ENCODE measurements at places on chromosomes 6 and 20.
A peak's percentile ranks its signal among the peaks of the same experiment; 100 is the strongest.

DNA sequence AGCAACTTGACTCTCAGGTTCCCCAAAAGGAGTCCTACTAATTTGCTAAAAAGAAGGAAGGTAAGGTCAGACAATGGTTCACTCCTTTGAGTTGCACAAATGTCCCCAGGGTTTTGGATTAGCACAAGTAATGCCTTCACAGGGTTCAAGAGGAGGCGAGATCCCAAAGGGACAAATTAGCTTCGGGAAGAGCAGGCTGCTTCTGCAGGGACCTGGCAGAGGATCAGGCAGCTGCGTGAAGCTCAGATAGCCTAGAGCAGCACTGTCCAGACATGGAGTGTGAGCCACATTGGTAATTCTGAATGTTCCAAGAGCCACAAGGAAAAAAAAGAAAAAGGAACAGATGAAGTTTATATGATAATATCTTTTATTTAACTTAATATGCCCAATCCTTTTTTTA lies 115.4 kb downstream of the CFAP61 start:
- DNase-seq: no peak

DNA sequence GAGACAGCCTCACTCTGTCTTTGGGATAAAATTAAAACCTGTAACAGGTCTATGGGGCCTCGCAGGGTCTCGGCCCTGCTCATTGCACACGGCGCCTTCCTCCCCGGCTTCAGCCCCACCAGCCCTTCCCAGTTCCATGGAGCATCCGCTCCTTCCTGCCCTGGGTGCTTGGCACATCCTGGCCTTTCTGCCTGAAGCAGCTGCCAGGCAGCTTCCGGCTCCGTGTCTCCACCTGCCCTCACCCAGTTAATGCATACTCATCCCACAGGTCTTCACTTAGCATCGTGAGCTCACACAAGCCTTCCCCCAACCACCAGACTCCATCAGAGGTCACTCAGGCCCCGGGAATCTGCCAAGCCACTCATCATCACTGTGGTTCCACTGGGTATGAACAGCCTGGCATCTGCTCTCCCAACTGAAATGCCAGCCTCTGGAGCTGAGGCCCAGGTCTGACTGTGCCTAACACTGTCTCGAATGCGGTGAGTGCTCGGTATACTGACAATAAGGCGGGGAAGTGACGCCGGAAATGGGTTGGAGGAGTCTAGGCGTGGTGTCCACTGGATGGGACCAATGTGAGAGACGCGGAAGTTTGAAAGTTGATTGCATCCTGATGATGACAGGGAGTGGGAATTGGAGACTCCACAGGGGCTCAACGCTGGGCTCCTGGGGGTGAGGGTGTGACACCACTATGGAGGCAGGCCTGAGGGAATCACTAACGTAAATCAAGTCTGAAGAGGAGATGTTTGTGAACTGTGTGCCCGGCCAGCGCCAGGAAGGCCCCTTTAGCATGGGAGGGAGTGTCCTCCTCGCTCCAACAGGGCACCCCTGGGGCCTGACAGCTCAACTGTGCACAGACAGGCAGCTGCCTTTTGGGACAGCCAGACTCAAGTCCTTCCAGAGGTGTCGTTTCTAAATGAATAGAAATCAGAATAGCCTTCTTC lies 245.8 kb downstream of the TTLL2 start:
- DNase-seq: no peak

GRCh38 chr6:159788276-159788675 lies 1.1 kb downstream of the TCP1 start:
- DNase-seq: no peak

DNA sequence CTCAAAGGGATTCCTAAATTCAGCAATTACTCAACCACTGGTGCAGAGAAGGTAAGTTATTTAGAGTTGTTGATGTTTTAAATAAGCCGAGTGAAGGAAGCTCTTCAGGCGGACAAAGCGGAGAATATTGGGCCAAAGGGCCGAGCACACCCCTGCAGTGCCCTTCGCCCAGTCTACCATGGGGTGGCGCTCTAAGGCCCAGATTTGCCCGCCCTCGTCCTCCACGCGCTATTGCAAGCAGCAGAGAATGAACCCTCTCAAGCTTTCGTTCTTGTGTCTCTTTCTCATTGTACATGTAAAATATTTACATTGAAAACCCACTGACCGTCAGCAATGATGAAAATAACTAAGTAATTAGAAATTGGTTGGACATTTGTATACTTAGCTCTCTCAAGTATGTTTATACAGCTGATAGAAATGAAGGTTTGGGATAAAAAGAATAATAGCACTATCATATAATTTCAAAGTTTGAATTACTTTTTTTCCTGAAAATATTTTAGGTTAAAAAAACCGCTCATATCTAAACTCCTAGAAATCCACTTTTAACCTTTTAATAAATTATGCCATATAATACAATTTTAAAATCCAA lies 195.0 kb upstream of the CEP162 start:
- DNase-seq: peak; percentile 1

- no peak for DNase-seq
Observed at GRCh38 chr6:169342710-169343109, 89.1 kb upstream of the THBS2 start.

GRCh38 chr6:130159956-130160355 lies 62.8 kb downstream of the SAMD3 start:
- no peak for DNase-seq

DNA sequence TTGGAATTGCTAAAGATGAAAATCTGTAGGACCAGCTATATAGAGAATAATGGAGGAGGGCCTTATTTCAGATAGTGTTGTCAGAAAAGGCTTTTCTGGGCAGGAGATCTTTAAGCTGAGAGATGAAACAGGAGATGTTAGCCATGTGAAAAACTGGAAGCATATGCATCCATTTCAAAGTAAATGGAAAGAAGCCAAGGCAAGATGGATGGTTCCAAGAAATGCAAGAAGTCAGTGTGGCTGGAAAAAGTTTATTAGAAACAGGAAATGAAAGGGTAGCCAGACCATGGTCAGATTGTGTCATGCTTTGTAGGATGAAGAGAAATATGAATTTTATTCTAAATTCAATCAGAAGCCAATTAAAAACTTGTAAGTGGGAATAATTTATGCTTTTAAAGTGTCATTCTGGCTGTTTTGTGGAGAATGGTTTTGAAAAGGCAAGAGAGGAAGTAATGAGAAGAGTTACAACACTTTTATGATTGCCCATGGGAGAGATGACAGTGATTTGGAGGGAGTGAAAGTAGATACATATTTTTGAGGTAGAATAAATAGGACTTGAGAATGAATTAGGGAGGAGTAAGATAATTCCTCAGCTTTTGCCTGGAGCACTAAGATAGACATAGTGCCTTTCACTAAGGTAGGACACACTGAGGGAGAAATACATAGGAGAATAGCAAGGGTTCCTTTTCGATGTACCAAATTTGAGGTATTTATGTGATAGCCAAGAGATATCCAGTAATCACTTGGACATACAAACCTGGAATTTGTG lies 620.1 kb downstream of the HTR1B start:
- no peak for DNase-seq

GRCh38 chr20:10131732-10132345 lies 86.8 kb upstream of the SNAP25 start:
- peak; percentile 65 for DNase-seq

DNA sequence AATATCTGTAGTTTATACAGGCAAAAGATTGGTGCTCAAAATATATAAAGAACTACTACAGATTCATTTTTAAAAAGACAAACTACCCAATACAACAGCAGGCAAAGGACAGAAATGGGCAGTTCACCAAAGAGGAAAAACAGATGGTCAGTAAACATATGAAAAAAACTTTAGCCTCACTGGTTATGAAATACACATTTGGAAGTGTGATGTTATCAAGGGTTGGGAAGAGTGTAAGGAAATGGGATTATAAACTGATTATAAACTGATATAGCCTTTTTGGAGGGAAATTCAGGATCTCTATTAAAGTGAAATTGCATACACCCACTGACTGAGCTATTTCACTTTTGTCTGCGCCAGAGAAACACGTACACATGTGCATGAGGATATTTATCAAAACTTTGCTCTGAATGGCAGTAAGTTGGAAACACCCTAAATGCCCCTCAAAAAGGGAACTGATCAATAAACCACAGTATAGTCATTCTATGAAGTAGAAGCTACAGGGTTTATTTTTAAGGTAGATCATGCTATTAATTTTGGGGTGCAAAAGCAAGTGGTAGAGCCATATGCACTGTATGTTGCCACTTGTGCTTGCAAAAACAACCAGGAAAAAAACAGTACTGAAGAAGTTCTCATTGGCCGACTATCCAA lies 32.2 kb upstream of the ARFGEF2 start:
- no peak for DNase-seq

- DNase-seq: no peak
Observed at GRCh38 chr6:148392671-148393070, 50.0 kb downstream of the SASH1 start.

DNA sequence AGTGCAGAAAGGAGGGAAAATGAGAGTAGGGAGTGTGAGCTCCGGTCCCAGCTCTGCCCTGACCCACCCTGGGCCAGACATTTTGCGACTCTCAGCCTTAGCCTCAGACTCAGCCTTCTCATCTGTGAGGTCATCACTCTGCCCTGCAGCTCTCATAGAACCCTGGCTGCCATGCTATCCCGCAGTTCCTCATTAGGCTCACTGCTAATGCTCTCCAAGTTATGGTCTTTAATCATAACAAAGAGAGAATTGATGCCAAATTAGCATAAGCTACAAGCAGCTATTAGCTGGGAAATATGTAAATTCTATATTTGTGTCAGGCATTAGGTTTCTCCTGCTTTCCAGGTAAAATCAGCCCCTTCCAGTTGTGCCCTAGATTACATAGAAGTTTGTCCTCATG lies 46.5 kb upstream of the MLN start:
- no peak for DNase-seq

GRCh38 chr6:31907158-31907813 lies 5.4 kb upstream of the ZBTB12 start:
- no peak for DNase-seq

DNA sequence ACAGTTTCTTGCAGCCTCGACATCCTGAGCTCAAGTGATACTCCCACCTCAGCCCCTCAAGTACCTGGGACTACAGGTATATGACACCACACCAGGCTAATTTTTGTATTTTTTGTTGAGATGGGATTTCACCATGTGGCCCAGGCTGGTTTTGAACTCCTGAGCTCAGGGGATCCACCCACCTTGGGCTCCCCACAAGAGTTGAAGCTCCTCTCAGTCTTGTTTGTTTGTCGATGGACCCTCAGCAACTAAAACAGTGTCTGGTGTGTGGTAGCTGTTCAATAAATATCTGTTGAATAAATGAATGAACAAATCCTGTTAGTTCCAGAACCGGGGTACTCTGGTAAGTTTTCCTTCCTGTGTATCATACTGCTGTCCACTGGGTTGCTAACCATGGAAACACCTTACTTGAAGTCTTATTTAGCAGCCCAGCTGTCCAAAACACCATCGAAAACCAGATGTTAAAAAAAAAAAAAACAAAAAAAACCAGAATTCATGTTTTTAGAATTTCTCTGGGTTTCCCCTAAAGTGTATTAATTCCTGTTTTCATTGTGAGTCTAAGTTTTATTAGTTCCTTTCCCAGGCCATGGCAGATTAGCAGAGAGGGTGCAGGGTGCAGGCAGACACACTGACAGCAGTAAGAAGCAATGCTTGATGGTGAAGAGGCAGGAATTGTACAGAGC lies 7.8 kb upstream of the EZR start:
- no peak for DNase-seq

DNA sequence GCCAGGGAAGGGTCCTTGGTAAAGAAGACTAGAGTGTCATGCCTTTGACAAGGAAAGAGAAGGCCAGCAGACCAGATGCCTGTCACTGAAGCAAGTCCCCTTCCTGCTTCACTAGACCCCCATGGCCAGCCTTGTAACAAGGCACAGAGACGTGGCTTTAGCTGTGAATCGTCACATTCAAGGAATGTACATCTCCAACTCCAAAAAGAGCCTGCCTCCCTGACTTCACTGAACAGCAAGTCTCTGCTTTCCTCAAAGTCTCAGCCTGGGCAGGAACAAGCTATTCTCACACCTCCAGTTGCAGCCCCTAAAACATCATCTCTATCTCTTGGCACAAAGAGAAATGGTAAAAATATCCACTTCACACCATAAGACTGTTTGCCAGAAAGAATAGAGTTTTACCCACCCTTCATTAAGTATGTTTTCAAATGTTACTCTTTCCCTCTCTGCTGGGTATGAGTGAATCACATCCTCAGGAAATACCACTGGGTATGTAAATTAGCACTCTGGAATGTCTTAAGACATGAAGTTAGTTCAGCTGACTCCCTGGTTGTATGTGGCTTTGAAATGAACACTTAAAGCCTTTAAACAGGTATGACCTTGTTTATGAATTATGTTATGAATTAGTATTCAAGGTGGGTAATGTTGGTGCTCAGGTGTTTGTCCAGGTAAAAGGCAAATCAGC lies 46.4 kb upstream of the NT5E start:
- no peak for DNase-seq

- DNase-seq: peak; percentile 39
Observed at GRCh38 chr20:34980543-34981233, 25.0 kb downstream of the MYH7B start.

Data from NCI-H1694 (cell line).